ENCODE measurements at places on chromosomes 1 and 21.

GRCh38 chr1:221440658-221441057 is 301.2 kb downstream of the DUSP10 start:
- no peak for DNase-seq

DNA sequence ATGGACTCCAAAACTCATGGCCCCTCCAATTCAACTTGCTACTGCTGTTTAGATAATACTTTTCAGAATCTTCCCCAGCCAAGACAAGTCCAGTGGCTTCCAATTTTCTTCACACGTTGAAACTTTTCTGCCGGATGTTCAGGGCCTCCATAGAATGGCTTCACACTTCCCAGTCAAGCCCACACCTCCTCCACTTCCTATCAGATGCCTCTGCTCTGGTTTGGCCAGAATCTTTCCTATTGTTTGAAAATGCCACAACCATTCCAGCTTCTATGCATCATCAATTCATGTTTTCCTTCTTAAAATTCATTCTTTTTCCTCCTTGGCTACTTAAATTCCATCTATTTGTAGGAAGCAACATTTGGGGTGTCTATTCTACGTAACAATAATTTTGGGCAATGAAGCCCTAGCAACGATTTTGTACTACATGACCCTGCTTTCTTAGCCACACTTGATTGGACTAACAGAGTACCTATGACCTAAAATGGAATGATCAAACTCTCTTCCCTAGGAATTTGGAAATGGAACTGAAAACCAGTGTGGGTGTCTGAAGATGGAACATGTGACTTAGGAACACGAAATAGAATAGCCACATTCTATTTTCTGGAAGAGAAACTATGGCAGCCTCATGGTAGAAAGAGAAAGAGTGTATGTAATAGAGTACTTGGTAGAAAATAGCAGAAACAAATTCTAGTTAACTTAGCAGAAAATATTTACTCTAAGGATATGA is 74.1 kb upstream of the CNIH3 start:
- DNase-seq: no peak

- DNase-seq: no peak
Measured at GRCh38 chr1:12177999-12178441, 11.2 kb downstream of the TNFRSF1B start.

DNA sequence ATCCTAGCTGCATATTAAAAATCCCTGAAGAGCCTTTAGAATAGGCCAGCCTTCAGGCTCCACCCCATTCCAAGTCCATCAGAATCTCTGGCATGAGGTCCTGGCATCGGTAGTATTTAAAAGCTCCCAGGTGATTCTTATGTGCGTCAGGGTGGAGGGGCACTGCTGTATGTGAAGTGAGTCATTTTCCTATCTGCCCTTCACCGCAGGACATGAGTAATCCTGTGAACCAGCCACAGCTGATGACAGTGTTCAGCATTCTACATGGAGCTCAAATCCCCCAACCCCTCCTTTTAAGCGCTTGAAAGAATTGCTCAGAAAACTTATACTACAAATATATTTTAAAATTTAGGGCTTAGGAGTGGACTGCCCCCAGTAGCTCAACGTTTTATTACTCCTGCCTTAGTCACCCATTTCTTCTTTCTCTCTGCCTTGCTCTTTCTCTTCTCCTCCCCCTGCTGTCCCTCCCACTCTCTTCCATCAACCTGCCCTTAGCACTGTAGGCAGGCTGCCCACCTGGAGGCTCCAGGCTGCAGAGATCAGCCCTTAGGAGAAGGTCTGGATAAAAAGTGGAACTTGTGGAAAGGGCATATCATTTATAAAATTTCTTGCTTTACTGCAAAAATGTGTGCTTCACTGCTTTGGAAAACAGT is 73.8 kb upstream of the ZNF281 start:
- DNase-seq: peak; percentile 100

DNA sequence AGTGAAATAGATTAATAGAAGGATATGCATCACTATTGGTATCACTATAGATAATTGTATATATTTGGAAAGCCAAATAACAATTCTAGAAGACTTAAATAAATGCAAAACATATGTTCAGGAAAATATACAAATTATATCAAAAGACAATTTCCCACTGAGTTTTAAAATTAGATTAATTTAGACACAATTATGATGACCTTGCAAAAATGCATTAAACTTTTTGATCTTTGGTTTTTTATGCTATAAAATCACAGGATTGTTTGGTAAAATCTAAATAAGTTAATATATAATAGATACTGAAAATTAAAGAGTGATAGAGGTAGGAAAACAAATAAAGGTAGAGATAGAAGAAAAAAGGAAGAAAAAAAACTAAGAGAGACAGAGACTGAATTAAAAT is 2027.7 kb downstream of the MRPL39 start:
- DNase-seq: no peak

GRCh38 chr1:246782120-246782900 is 58.1 kb downstream of the SCCPDH start:
- no peak for DNase-seq

DNA sequence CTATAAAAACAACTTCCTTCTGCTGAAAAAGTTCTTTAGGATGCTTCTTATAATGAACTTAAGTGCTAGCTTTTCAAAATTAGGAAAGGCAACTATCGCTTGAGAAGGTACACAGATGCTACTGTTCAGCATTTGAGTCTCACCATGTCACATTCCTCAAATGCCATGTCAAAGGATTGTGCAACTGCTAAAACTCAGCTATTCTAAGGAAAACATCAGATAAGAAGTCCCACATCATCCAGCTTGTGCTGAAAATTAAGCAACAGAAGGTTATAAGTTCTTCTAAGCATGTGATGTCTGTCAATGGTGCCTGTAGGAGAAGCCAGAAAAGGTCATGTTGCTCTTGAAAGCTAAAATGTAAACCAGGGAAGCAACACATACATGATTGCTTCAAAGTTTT is 36.5 kb downstream of the MCOLN2 start:
- peak; percentile 70 for DNase-seq

DNA sequence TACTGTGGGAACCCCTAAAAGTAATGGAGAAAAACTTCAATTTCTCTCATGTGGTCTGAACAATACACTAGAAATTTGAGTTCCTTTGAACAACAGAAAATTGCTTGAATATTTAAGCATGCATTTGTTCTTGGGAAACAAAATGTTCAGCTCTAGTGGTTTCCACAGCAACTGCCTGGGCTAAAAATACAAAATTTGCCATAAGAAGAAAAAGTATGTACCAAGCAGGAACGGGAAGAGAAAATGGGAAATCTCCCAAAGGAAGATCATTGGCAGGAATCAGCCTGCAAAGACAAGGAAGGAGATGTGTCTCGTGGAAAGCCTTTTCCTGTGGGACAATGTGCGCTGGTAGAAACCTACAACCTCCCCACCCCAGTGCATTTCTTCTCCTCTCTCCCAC is 119.0 kb upstream of the DPT start:
- no peak for DNase-seq

DNA sequence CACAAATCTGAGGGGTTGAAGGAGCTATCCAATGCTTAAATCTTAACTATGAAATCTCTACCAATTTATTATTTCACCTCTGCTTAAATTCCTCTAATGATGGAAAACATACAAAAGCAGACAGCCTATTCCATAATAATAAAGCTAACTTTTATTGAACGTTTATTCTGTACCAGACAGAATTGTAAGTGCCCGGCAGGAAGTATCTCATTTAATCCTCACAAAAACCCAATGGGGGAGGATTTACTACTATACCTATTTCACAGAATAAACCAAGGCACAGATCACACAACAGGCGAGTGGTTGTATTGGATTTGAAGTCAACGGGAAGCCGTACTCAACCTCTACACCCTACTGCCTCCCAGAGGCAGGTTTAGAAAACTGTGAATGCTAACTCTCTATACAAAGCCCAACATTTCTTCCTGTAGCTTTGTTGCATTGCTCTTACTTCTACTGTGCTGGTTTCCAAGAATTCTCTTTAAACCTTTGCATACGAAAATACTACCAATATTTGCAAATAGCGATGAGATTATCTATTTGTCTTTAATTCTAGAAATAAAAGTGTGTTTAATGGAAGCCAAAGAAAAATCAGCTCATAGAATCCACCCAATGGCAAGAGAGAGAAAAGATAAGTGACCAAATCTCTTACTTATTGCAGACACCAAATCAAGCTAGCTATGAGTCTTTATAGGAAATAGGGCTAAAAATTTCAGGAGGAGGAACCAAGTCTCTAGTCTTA is 33.5 kb upstream of the C1orf53 start:
- peak; percentile 33 for DNase-seq

DNA sequence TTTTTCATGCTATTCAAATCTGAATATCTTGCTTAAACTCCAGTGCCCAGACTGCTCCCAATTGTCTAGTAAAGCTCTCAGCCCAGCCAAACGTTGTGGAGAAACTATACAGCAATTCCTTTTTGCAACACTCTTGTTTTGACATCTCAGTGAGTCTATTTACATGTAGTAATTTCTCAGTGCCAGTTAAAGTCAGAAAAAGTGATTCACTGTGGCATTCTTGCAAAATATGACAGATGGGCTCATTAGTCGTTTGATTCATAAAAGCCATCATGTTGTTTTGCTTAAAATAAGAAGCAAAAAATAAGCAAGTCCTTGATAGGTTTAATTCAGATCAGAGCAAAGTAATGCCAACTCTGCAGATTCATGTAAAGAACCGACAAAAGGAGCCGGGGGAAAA is 20.7 kb upstream of the TMPRSS15 start:
- DNase-seq: no peak

DNA sequence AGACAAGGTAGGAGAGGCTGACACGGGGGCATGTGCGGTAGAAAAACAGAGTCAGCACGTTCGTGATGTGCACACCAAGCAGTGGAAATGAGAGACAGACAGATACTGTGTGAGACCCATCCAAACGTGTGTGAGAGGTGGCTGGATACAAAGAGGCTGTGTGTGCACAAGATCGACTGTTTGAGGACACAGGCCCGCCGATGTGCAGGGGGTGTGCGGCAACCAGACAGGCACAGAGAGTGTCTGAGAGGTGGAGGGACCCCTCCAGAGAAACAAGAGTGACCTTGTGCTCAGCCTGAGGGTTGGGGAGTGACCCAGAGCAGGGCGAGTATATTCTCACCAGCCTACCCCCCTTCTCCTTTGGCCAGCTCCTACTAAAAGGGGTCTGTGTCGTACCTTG is 97.8 kb upstream of the IPO9 start:
- DNase-seq: no peak

GRCh38 chr1:39608921-39609320 is 30.5 kb downstream of the HEYL start:
- no peak for DNase-seq

DNA sequence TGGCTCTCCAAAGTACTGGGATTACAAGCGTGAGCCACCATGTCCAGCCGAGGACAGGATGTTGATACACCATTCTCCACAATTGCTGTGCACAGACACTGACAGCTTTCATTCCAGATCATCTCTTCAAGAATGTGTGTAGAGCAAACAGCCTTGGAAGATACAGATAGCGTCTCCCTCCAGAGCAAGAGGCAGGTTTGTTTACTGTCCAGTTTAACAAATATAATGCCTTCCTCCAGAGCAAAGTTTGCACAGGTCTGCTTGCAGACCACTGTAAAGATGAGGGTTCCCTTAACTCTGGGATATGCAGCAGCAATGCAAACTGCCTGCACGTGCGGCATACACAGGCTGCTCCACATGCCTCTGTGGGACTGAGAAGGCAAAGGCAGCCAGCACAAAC is 4.6 kb downstream of the TMPRSS3 start:
- DNase-seq: no peak

All from NCI-H226 (cell line).